ENCODE measurements at places on chromosomes 12 and 14.

DNA sequence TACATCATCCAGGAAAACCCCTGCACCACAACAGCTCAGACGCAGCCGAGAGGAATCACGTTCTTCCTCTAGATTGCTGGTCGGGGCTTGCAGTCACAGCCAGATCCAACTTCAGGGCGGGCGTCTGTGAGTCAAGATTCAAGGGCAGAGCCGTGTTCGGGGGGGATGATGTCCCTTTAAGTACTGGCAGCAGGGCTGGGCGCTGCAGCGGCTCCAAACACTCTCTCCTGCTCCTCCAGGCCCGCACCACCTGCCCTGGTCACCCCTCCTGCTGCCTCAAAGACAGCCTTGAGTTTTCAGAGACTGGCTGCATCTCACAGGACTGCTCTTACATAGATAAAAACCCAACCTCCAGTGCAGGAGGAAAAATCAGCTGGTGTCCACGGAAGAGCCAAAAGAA is 68.3 kb downstream of the KDM2B start:
- DNase-seq: no peak

GRCh38 chr12:70590549-70591226 is 46.5 kb downstream of the PTPRB start:
- DNase-seq: no peak

DNA sequence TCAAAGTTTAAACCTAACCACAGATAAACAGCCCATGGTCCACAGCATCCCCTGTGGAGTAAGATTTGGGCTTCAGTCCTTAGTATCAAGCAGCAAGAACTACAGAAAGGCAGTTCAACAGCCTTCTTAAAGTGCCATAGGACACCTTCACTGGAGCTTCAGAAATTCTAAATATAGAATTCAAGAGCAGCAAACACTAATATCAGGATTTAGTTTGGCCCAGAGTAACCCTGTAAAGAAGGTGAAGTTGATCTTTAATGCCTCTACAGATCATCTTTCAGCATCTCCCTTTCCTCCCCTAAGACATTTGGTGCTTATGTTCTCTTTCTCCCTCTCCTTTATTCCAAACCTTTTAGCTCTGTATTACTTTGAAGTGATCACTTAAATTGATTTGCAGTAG is 59.5 kb upstream of the ARHGAP5 start:
- no peak for DNase-seq

GRCh38 chr12:95200128-95200894 is 17.0 kb downstream of the FGD6 start:
- peak; percentile 28 for DNase-seq

DNA sequence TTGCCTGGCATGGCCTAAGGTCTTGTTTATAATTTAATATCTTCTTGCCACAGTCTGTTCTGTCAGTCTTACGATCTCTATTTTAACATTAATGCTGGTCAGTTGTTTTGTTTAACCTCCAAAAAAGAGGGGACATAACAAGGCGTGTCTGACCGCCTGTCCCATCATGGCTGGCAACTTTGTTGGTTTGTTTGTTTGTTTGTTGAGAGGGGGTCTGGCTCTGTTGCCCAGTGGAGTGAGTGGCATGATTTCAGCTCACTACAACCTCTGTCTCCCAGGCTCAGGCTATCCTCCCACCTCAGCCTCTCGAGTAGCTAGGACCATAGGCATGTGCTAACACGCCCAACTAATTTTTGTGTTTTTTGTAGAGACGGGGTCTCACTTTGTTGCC is 36.1 kb upstream of the ITPR2 start:
- no peak for DNase-seq

GRCh38 chr14:83419420-83419819 is 1885.8 kb upstream of the SEL1L start:
- DNase-seq: no peak

GRCh38 chr12:130086797-130087196 is 75.5 kb upstream of the FZD10 start:
- no peak for DNase-seq

- peak; percentile 85 for DNase-seq
Observed at GRCh38 chr12:98439981-98440581, 75.3 kb upstream of the TMPO start.

GRCh38 chr12:122545855-122546254 is 18.8 kb downstream of the KNTC1 start:
- no peak for DNase-seq

DNA sequence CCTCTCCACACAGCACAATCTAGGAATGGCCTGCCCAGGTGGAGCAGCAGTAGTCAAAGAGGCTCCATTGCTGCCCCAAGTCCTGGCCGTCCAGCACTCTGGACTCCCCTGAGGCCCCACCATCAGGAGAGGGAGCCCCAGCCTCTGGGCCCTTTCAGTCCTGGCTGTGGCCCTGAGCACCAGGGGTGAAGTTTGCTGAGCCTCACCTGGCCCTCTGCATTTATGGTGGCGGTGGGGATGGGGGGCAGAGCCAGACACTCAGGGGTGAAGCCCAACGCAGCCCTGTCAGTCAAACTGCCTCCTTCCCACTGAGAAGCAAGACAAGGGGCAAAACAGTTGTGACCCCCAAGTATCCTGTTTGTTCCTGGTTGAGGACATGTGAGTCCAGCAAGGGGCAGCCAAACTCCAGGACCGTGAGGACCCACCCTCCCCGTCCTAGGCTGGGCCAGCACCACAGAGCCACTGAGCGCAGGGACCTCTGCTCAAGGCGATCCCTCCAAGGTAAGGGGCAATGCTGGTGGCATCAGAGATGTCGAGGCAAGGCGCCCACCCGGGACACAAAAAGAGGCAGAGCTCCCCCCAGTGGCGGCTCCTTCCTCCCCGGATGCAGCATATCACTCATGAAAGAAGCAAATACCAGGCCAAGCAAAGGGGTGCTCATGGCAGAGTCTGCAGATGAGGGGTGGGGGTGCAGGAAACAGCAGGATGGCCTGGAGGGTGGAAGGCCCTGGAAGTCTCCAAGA is 4.8 kb upstream of the AMN start:
- peak; percentile 3 for DNase-seq

- no peak for DNase-seq
Observed at GRCh38 chr12:39622306-39622705, 2.7 kb upstream of the ABCD2 start.

DNA sequence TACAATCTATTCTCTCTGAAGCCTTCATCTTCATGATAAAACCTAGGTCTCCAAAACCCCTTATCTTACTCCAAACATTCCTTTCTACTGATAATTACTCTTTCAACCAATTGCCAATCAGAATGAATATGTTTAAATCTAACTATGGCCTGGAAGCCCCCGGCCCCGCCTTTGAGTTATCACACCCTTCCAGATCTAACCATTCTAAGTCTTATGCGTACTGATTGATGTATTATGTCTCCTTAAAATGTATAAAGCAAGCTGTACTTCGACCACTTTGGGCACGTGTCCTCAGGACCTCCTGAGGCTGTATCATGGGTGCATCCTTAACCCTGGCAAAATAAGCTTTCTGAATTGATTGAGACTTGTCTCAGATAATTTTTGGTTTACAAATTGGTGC is 14.4 kb downstream of the PABPN1 start:
- no peak for DNase-seq

DNA sequence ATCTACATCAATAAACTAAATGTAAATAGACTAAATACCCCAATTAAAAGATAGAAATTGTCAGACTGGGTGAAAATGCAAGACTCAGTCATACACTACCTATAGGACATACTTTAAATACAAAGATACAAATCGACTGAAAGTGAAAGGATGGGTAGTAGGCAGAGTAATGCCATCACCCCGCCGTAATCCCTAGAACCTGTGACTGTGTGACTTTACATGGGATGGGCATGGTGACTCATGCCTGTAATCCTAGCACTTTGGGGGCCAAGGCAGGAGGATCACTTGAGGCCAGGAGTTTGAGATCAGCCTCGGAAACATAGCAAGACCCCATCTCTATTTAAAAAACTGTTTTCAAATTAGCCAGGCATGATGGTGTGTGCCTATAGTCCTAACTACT is 2.6 kb upstream of the EVL start:
- DNase-seq: no peak

DNA sequence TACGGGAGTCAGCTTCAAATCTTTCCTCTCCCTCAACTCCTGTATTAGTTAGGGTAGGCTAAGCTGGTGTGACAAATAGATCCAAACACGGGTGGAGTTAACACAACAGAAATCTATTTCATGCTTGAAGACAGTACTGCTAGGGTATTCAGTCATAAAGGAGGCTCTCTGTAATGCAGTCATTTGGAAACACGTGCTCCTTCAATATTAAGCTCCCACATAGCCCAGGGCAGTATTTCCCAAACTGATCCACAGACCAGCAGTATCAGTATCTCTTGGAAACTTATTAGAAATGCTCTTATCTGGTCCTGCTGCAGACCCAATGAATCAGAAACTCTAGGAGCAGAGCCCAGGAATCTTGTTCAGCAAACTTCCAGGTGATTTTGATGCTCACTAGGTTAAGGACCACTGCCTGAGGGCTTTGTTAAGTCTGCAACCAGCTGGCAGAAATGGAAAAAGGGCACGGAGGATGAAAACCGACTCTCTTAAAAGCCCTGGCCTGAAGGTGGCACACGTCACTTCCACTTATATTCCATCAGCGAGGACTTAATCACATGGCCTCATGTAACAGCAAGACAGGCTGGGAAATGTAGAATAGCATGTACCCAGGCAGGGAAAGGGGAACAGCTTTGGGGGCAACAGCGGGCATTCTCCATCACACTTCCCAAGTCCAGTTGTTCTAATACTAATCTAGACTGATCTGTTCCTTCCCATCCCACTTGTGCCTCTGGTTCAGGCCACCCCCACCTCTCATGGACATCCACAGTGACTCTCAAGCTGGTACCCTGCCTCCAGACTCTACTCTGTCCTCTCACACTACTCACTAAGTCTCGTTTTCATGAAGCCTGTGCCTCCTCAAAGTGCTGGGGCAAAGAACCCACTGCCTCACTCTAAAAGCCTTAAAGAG is 38.2 kb upstream of the RIC8B start:
- DNase-seq: no peak

DNA sequence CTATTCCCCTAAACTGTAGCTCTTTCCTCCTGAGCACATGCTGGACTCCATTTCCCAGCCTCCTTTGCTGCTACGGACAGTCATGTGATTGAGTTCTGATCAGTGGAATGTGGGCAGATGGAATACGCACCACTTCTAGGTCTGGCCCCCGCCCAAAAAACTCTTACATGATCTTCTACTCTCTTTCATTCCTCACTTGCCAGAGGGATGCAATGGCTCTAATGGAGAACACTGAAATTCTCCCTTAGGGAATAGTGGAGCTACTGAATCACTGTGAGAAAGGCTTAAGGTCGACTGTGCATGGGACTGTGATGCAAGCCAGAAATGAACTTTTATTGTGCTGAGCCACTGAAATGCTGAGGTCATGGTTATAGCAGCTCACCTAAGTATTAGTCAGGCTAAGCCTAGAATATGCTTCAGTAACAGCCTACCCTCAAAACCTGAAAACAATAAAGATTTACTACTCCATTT is 13.0 kb upstream of the TMED2 start:
- peak; percentile 47 for DNase-seq

DNA sequence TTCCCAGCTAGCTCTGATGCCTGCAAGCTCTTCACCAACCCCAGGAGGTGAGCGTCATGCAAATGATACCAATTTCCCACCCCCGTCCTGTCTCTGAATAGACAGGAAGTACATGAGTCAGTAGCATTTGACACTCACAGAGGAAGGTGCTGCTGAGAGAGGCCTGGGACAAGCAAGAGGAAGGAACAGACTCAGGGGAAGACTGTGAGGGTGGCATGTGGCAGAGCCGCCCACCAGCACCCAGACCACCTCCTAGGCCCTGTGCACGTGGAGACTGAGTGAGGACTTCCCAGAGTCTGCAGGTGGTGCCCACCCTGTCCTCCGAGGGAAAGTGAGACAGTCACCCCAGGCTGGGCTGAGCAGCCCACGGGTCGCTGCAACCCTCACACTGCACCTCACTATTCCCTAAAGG is 199.5 kb upstream of the SFSWAP start:
- no peak for DNase-seq

DNA sequence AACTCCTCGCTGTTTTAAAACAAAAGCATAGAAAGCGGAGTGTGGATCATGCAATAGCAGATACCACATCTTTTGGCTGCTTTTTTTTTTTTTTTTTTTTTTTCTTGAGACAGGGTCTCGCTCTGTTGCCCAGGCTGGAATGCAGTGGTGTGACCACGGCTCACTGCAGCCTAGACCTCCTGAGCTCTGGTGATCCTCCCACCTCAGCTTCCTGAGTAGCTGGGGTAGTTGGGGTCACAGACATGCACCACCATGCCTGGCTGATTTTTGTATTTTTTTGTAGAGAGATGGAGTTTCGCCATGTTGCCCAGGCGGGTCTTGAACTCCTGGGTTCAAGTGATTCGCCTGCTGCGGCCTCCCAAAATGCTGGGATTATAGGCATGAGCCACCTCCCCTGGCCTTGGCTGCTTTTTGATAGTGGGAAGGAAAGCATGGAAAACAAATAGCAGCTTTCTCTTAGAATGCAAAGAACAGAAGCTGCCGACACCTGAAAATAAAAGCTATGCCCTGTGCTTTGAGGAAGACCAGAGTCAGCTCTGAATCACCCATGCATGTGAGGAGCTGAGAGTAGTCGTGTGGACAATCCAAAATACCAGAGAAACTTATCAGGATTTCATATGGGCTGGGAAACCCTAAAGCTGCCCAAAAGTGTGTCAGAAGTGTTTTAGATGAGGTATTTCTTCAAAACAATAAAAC is 3.6 kb upstream of the ELK3 start:
- peak; percentile 51 for DNase-seq

DNA sequence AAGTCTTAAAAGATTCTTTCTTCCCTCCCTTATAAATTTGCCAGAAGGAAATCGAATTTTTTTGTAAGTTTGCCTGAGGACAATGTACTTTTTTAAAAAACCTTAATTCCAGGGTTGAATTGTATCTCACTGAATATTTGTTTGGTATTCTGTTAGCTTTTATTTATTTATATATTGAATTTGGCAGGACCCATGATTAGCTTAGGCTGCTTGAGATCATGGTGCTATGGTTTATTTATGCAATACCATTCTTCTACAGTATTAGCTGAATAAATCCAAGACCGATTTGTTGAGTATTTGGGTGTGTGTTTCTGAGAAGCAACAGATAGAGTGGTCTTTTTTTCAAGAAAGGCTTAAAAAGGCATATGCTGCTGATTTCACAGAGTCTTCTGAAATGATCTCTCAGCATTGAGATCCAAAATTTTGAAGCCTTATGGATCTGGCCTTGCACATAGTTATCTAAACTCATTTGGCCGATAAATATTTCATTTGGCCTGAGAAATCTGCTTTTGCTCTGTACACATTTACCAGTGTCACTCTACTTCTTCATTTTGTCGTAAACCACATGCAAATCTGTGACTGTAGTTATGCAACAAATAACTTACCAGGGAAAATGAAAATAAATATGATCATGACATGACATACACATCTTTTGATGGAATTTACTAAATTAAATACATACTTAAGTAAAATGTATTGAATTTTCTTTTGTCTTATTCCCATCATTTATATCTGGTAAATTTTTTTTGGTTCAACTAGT is 265.8 kb upstream of the FLRT2 start:
- no peak for DNase-seq
